ENCODE measurements at places on chromosomes 13 and 19. TPM values are rescaled to one million over a fixed set of nuclear protein-coding genes. Genes with fewer than 3 reads are reported as not detected.

Gene SHANK1
- total RNA-seq = not detected

Gene ZNF175
- total RNA-seq = 5.2 TPM

Gene UBL5
- total RNA-seq = 234 TPM

Gene KIR2DL4
- not detected for total RNA-seq

Gene APOC4
- total RNA-seq = not detected

GRCh38 chr19:8639821-8640401, 9.5 kb downstream of the NFILZ start:
- DNase-seq = no peak
